ENCODE measurements at places on chromosomes 1 and 21.
A peak's percentile ranks its signal among the peaks of the same experiment; 100 is the strongest.

DNA sequence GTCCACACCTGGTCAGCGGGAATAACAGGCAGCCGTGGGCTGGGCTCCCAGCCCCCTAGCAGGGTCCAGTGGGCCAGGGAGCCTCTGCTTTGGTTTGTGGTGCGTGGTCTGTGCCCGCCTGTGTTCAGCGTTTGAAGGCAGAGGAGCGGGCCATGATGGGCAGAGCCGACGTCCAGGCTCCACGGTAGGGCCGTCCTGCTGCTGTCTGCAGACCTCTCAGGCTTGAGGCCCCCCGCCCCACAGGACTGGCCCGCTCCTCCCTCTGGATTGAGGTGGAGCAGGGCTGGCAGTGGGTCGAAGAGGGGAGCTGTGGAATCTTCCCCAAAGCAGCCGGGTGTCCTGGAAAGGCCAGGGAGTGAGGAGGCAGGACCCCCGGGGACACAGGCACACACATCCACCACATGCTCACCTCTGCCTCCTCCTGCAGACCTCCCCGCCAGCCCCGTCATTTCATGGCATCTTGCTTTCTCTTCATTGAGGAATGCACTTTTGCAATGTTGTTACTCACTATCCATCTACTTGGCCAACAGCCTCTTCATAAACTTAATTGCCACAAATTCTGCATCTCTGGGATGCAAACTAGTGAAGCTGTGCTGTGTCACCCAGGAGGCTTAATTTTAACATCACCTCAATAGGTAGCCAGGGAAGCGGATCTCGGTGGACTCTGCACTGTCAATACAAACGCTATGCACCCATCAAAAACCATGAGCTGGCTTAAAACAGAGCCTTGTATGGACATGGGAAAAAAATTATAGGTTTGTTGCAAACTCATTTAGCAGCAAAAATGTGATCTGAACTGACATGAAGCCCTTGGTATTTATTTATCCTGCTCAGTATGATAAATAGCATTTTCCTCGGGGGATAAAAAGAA lies 85.9 kb downstream of the PDE9A start:
- DNase-seq: no peak

DNA sequence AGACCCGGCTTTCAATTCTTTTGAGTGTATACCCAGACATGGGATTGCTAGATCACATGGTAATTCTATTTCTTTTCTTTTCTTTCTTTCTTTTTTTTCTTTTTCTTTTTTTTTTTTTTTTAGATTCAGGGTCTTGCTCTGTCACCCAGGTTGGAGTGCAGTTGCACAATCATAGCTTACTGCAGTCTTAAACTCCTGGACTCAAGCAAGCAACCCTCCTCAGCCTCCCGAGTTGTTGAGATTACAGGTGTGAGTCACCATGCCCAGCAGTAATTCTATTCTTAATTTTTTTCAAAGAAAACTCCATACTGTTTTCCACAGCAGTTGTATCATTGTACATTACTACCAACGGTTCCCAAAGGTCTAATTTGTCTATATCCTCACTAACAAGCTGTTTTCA lies 13.5 kb upstream of the RNF186 start:
- DNase-seq: no peak

DNA sequence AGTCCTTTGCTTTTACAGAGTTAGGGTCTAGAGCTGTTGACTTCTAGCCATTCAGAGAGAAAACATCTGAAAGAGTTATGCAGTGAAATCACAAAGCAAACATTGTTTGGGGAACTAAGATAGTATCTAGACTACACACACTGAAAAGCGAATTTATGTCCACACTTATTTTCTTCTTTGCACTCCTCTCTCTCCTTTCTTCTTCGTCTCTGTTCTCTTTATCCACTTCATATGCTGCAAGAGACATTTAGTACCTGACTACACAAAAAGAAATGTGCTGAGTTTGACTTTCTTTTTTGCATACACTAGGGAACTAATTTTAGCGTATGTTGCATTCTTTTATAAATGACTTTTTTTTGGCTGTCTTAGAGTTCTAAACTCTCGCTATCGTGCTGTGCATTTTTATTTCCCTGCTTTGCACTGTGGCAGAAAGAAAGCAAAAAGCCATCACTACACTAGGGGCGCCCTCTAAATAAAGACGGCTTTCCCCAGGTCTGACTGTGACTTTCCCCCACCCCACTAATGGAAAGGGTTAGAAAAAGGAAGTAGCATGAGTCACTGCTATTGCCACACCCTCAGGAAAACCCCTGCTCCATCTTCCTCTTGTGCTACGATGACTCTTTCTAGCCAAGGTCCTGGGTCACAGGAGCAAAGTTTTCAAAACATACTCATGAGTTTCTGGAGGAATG lies 65.7 kb downstream of the MAP3K7CL start:
- DNase-seq: peak; percentile 43

- DNase-seq: no peak
Measured at GRCh38 chr1:99438656-99439230, 174.5 kb downstream of the PLPPR4 start.

GRCh38 chr1:17440827-17441168 lies 1.3 kb upstream of the RCC2 start:
- DNase-seq: no peak

DNA sequence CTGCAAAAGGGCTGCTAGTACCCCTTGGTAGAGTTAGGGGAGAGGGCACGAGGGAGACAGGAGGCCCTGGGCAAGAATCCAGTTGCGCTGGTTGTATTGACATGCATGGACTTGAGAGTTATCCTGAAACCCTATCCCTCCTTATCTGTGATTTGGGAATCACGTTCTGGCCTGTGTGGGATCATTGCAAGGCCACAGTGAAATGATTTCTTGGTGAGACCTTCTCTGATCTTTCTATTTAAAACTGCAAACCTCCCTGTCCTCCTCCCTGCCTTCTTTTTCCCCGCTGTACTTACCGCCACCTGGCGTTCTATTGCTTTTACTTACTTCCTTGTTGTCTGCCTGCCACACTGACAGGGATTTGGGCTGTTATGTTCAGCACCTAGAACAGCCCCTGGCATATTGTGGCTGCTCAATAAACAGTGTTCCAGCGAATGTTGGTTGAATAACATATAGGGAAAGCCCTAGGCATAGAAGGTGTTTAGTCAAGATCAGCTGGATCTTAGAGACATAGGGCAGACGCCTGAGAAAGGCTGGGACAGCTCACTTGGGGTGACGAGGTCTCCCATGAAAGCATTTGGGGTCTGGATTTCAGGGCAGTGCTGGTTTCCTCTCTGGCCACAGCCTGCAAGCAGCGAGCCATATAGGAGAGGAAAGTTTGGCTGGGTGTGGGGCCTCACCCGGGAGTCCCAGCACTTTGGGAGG lies 25.6 kb downstream of the ALPL start:
- DNase-seq: no peak

DNA sequence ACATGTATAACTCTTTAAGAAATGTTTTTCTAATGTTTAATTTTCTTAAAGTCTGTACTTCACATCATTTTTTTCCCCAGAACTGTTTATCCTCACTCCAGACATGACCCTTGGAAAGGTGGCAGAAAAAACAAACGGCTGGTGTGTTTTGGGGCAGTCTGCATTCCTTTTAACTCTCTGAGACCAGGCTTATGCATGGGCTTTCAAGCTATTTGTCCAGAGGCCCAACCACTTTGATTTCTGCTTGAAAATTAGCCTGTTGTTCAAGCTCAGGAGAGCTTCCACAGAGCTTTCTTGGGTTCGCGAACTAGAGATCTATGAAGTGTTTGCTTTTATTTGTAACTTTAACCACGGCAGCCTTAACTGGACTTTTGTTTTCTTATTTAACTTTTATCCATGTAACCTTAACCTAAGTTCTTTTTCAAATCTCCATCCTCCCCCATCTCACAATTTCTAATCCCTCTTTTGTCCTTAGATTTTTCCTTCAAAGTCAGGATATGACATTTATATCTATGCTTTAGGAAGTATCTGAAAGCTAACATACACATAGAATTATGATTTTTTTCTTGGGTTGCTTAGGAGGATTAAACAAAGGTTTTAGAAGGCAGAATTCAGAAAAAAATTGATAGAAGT lies 111.8 kb downstream of the FGGY start:
- no peak for DNase-seq
